Stimulated activated CD4-positive, alpha-beta T cell treated with anti-CD3 and anti-CD28 coated beads, Interleukin-2, amount 100 ng/mL, for 48 hours (primary cell): ENCODE measurements at places on chromosomes 7 and 10.

GRCh38 chr10:35993591-35994515 lies 351.8 kb upstream of the FZD8 start:
- no peak for DNase-seq

DNA sequence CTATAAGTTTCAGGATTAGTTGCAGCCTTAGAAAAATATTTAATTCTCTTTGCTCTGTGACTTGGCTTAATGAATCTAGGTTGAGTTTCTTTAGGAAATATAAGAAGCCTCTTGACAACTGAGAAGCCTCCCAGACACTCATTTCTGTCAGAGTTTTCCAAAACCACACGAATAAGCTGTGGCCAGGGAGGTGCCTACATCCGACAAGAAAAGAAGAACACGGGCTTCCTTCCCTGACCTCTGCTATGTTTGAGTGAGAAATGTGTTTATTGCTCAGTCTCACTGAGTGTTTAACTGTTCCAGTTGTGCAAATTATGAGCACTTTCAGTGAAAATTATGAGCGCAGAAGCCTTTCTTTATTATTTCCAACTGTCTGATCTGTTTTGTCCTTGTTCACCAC lies 105.0 kb downstream of the TRIL start:
- DNase-seq = no peak

DNA sequence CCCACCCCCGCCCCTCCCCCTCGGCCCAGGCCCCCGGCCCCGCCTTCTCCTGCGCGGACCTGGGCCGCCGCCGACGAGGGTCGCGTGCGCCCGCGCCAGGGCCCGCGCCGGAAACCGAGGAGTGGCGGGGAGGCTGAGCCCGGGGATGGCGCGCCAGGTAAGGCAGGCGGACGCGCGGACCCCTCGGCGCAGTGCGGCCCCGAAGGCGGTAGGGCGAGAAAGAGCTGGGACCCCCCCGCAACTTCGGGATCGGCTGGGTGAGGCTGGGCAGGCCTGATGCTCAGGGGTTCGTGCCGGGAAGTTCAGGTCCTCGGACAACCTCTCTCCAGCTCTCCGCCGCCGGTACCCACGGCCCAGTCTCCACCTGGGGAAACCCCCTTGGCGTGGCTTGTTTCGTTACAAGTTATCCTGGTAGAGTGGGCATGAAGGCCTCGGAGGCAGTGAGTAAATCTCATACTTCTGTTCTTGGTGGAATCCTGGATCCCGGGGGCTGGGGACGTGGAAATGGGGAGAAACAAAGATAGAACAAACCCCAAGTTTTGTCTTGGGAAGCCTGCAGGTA lies 58.4 kb downstream of the ZNF467 start:
- no peak for DNase-seq

DNA sequence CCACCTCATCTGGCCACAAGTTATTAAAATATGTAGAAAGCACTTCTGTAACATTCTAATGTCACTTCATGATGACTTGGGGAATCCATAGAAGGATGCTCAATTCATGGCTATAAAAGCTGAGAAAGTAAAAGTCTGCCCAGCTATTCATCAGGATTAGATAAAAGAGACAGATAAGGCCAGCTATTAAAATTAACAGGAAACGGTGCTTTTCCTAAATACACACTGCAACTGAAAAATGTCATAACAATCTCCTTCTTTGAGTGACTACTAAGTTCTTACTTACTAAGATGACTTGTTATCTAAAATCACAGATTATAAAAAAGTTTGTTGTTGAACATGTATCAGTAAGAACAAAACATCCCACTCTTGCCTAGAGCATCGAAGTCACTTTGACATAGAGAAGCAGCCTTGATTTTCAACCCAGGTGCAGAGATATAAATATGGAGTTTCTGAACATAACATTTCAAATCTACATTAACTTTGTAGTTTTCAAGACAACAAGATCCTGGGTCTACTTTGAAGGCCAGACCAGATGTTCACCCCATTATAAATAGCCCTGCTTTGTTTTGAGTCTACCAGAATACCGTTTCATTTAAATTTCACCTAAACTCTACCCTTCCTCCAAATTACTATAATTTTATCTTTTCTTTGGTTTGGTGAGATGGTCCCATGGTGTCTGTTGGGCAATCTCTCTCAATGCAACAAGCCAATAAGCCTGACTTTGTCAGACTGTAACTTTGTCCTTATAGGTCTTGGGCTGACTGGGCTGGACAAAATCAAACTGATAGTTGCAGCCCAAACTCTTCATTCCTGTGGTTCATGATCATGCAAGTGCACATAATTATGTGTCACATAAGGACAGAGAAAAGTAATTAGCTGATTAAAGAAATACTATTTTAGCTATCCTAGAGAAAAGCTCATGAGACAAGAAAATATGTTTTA lies 24.0 kb downstream of the HYCC1 start:
- no peak for DNase-seq

DNA sequence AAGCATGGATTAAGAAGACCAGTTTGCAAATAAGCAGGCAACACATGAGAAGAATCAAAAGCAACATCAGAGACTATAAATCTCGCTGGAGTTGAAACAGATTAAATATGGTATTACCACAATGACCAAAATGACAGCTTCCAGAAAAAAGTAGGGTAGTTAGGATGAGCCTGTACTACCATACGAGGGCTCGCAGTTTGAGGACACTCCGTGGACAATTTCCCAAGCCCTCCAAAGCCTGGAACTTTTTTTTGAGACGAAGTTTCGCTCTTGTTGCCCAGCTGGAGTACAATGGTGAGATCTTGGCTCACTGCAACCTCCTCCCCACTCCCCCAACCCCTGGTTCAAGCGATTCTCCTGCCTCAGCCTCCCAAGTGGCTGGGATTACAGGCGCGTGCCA lies 1.0 kb downstream of the LRRC17 start:
- no peak for DNase-seq

DNA sequence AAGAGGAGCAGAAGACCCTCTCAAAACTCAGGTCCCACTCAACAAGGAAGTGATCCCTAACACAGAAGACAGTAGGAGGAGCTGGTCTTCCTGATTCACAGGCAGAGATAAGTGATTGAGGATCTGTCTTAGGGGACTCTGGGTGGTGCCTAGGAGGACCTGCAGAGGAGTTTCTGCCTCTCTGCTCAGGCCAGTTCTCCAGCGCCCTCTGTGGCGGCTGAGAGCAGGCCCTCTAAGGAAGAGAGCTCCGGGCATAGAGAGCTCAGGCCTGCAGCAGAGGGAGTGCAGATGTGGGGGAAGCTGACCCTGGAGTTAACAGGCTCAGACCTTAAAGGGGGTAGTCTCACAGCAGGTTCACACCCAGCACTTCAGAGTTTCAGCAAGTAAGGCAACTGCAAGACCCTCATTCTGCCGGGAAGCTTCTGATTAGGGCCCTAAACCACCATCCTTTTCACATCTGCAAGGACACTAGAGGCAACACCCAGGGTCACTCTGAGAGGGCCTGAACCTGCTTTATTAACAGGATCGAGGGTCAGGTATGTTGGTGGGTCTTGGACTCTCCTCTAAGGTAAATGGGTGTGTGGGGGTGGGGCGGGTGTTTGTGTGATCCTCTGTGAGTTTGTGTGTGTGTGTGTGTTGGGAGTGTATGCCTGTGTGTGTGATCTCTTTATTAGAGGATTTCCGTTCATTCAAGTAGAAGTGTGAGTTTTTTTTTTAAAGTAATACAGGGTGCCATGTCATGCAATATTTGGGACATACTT lies 57.6 kb upstream of the TARP start:
- DNase-seq = no peak

DNA sequence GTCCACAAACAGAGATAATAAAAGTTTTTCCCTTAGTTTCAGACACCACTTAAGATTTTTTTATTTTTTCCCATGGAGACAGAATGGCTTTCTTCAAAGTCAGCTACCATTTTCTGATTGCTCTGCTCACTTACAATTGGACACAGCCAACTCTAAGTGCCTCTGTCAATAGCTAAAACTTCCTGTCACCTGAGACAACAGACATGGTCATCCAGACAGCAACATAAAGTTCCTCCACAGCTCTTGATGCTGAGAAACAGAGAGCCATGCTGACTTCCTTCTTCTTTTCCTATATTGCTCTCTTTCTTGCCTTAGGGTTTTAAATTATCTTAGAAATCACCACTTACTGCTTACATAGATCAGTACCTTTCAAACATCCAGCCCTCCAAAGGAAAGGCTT lies 12.0 kb downstream of the ZNF800 start:
- DNase-seq = no peak

DNA sequence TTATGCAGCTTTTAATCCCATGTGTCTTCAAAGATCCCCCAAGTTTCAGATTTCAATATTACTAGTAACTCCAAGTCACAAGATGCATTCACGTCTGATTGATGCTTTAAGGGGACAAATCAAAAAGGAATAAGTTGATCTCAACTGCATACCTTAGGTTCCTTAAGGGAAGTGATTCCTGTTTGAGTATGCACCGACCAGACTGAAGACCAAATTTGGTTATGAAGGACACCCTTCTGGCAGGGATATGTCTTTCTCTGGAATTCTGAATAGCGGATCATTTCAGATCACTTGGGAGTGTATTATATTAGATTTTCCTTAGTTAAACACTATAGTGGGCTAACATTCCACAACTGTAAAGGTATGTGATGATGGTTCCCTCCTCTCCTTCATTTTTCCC lies 4.3 kb downstream of the KIF5B start:
- no peak for DNase-seq

GRCh38 chr10:122475100-122475499 lies 13.7 kb downstream of the HTRA1 start:
- DNase-seq = no peak

GRCh38 chr10:6402960-6403359 lies 177.1 kb downstream of the PRKCQ start:
- DNase-seq = no peak

DNA sequence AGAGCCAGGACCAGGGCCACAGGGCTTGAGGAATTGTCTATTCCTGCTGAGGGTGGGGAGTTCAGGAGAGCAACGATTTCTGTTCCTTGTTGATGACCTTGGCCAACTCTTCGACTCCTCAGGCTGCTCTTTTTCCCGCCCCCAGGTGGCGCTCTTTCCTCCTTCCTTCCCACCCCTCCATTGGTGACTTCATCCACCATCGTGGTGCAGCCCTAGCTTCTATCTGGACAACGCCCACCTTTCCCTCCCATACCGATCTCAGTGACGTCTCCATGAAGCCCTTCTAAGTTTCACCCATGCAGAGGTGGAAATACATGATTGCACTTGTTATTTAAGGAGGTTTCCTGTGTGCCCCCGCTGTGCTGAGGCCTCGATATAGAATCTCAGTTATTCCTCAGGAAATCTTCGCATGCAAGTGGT lies 22.1 kb upstream of the CARD11 start:
- DNase-seq = peak; percentile 71

GRCh38 chr7:23709081-23709750 lies 803 bp upstream of the STK31 start:
- DNase-seq = no peak

DNA sequence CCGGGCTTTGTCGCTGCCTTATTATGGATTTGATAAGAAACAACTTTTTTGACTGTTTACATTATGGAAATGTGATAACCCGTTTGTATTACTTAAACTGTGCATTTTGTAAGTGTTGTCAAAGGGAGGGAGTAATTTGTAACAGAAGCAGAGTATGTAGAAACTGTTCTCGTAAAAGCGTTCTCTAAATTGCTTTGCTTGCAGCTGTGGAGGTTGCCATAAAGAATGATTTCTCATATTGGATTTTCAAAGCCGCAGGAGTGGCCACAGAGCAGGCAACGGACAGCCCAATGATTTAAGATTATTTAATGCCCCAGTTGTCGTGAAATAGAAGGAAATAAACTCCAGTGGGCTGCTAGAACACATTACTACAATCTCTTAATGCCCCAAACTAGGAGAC lies 114.0 kb upstream of the INSYN2A start:
- no peak for DNase-seq

GRCh38 chr7:33590916-33591315 lies 314.4 kb upstream of the BMPER start:
- DNase-seq = no peak

DNA sequence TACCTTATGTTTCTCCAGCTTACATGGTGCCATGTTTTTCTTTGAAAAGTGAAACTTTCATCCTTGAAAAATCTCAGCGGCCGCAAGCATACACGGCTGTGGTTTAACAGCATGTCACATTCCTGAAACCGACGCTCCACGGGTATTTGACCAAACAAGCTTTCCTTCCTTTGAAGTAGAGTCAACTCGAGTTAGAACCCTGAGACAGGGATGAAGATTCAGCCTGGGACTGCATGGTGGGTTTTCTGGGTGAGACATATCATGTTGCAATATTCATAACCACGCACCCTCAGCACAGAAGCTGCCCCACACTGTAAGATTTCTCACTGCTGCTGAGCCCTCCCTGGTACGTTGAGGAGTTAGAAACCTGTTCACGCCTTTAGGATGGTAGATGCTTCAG lies 8.1 kb downstream of the CYP26A1 start:
- DNase-seq = no peak

GRCh38 chr10:132507956-132508490 lies 29.6 kb upstream of the INPP5A start:
- no peak for DNase-seq

DNA sequence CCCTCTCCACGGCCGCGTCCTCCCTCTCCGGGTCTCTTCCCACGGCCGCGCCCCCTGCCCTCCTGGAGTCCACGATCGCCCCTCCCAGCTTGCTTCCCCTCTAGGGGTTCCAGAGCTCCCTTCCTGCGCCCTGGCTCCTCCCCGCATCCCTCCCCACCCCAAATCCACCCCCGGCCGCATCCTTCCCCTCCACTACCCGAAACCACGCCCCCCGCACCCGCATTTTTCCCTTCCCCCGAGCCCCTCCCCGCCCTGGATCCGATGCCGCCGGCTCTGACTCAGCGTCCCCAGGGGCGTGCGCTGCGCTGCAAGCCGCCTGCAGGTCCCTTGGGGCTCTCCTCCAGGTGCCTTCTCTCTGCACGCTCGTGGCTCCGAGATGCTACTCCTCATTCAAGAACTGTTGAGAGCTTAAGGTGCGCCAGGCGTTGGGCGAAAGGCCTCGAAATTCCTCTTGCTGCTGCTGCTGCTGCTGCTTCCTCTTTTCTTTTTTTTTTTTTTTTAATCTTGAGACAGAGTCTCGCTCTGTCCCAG lies 372 bp upstream of the TMEM130 start:
- peak; percentile 60 for DNase-seq

- no peak for DNase-seq
Measured at GRCh38 chr10:74557098-74557497, 269.3 kb upstream of the KAT6B start.

DNA sequence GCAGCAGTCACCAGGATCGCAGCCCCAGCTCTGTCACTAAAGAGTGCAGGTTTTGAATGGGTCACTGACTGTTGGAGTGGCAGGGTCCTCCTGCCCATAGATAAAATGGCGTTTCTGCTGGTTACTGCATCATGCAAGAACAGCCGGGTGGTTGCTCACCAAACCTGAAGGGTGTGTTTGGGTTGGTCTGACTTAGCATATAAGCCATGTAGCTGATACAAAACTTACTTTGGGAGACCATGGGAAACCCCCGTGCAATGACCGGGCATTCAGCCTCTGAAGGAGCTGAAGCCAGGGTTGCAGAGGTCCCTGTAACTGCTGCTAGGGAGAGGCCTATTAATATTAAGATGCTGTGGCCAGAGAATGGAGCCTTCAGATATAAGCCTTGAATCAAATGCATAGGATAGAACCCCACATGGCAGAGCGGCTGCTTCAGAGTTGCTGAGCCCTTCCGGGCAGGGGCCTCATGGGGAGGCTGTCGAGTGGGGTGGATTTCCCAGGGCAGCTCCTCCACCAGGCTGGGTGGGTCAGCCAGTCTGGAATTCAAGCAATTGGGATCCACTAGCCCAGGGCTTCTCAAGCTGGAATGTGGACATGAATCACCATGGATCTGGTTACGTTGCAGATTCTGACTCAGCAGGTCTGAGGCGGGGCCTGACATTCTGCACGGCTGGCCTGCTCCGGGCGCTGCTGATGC lies 70.9 kb upstream of the CTBP2 start:
- DNase-seq = no peak
